ENCODE measurements at places on chromosomes 6 and 20.

DNA sequence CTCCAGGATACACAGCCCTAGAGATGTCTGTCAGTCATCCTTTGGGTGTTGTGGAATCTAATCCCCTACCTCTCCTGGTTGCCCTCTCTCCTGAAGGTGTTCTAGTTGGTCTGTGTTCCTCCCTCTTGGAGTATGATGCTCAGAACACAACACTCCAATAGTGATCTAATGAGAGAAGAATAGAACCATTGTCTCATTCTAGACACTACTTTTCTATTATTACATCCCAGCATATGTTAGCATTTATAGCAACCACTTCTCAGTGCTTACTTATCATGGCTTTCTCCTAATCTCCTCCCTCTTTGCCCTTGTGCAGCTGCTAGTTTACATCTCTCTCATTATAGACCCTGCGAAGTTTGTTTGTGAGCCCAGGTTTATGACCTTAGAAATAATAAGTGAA, 109.0 kb downstream of the UNC5CL start:
- no peak for DNase-seq

DNA sequence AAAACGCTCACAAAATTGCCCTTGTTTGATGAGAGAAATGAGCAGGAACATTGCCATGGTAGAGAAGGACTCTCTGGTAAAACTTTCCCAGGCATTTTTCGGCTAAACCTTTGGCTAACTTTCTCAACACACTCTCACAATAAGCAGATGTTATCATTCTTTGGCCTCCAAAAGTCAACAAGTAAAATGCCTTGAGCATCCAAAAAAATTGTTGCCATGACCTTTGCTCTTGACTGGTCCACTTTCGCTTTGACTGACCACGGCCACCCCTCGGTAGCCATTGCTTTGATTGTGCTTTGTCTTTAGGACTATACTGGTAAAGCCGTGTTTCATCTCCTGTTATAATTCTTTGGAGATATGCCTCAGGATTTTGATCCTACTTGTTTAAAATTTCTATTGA, 41.1 kb upstream of the PREP start:
- no peak for DNase-seq

DNA sequence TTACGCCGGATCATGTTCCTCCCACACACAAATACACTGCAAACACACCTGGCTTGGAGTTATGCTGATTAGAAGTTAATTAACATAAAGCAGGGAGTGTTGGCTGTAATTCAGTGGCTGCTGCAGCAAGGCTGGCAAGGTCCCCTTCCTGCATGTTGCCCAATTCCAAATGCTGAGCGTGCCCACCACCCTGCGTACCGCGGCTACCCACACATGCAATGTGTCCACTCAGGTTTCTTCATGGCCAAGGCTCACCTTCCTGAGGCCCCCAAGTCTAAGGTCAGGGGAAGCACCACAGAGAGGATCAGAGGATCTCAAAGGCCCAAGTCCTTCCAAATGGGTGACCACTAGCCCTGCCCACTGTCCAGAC, 11.6 kb upstream of the PRND start:
- DNase-seq = no peak

- no peak for DNase-seq
These were observed 1.0 kb upstream of the PMEPA1 start for GRCh38 chr20:57710841-57711240.

DNA sequence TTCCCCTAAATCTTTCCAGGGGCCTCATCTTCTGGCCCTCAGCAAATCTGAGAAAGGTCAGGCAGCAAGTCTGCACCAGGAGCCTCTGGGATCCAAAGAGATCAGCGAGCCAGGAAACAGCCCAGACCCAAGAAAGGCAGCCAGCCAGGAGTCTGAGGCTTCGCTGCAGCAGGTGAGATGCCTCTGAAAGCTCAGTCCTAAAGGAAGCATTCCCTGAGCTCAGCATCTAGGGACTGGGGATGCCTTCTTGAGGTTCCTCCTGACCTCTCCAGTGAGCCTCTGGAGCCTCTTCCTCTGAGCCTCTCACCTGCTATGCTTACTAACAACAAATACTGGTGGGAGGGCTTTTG, 118.8 kb upstream of the MAFB start:
- DNase-seq = no peak

DNA sequence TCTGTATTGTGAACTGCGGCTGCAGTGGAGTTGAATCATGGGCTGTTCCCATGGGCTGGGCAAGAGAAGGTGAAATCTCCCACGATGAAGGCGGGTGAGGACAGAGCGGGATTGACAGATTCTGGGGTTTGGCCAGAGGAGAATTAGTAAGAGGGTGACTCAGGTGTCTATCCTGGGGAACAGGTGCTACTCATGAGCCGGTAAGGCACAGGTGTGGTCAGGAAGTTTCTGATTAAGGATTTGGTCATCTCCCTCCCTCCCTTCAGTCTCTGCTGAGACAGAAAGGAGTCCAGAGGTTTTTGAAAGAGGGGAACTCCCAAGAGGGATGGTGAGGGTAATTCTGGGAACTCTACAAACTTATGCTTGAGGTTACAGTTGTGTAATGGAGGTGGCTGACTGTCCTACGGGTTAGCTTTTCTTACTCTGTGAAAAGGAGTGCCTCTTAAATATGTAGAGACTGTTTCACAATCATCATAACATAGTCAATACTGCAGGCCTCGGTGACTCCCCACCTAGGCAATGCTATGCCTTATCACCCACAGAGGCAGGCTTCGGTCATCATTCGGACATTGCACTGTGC, 31.5 kb downstream of the SERPINB1 start:
- DNase-seq = no peak

DNA sequence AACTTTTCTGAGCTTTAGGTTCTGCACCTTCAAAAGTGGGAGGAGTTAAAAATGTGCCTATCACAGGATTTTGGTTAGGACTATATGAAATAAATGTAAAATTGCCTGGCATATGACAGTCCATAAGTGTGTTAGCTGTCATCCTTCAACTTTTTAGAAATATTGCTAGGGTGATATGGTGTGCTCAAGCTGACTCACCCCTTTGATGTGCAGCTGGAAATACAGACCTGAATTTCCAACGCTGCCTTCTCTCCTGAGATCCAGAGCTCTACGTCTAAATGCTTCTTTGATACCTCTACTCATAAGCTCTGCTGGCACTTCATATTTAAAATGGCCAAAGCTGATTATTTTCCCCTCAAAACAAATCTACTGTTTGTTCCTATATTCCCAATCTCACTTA, 2.7 kb downstream of the SLC35B3 start:
- no peak for DNase-seq

DNA sequence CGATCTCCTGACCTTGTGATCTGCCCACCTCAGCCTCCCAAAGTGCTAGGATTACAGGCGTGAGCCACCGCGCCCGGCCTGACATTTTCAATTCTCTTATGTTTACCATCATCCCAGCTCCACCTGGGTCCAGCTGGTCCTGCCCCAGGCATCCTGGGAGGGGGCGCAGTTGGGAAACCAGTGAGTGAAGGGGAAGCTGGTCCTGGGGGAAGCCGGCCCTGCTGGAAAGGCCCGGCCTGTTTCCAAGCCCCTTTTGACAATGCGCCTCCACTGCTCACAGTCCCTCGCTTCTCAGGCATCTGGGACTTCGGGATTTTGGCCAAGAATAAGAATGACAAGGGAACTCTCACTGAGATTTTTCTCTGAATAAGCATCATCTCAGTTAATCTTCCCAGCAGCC, 14.2 kb downstream of the SLC13A3 start:
- no peak for DNase-seq

DNA sequence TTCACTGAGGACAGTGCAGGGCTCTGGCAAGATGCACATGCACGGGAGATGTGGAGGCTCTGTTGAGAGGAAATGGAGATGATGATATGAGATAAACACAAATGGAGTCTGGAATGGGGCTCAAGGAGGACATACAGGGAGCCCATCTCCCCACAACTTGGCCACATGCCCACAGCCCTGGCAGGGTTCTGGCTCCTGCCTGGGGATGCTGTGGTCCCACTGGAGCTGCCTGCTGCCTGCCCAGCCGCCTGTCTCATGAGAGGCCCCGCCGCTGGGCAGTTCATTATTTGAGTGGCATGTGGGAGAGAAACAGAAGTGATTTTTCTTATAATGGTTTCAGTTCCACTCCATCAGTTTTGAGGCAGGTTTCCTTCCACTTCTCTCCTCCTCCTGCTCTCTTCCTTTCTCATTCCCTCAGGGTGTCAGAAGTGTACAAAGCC, 133.6 kb upstream of the TRAF3IP2 start:
- no peak for DNase-seq

DNA sequence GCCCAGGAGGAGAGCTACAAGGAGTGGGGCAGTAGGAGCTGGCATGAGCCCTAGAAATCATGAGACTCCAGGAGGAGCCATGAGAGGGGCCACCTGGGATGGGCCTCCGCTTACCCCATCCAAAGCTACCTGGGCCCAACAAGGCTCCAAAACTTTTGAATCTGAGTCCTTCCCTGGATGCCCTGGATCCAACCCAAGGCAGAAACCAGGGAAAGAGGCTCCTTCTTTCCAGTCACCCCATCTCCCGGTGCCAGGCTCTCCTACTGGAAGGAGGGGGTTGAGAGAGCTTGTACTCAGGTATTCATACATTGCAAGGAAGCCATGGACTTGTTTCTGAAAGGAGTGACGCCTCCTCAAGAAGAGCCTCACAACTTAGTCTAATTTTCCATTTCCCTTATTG, 7.8 kb upstream of the SIRPG start:
- DNase-seq = no peak

DNA sequence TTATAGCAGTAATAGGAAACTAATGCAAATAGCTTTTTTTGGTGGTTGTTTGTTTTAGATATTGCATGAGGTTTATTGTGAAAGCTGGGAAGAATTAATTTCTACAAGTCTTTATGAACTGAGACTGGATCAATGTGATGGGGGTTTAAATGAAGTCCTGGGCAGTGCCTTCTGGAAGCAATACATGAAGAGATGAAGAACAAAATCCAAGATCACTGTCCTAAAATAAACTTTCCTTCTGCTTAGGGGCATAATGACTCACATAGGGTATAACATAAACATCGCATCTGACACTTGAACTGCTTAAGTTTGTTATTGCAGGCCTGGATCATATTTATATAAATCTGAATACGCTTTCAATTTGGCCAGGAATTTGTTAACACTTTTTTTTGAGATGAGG, 20.9 kb upstream of the SHLD1 start:
- no peak for DNase-seq

DNA sequence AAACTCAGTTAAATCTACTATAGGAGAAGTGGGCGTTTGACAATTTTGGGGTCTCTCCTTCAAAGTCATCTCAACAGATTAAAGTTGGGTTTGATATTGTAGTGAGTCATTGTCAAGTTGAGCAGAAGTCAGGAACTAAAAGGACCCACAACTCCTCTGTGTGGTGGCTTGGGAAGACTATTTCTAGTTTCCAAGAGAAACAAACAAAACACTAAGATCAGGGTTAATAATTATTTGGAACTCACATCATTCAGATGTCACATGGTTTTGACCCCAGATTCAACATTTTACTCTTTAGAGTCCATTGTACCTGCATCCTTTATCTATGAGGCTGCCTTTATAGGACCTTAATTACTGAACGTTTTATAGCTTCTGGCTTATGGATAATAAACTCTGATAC, 45.3 kb upstream of the TINAG start:
- no peak for DNase-seq

GRCh38 chr20:60299951-60300350, 341.7 kb downstream of the CDH26 start:
- no peak for DNase-seq

DNA sequence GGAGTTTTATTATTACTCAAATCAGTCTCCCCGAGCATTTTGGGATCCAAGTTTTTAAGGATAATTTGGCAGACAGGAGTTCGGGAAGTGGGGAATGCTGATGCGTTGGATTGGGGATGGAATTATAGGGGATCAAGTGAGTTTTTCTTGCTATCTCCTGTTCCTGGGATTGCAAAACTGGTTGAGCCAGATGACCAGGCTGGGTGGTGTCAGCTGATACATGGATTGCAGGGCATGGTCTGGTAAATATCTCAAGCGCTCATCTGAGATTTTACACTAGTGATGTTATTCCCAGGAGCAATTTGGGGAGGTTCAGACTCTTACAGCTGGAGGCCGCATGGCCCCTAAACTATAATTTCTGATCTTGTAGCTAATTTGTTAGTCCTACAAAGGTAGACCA, 54.7 kb downstream of the ENPP1 start:
- no peak for DNase-seq

DNA sequence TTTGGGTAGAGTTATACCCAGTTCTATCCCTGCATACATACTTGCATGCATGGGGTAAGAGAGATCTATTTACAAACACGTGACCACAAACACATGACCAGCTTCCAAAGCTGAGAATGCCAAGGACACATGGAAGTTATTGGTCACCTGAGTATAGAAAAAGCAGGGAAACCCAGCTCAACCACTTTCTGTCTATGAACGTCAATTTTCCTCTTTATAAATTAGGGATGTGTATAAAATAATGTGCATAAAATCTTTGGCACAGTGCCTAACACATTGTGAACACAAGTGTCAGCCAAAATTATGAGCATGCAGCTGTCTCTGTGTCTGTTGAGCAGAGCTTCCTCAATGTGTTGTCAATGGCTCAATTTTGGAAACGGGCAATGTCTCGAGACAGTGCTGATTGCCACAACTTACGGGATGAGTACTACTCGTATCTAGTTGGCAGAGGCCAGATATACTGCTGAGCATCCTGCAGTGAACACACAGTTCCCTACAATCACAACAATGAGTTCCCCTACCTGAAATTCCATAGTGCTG, 44.9 kb downstream of the TPD52L1 start:
- DNase-seq = no peak

DNA sequence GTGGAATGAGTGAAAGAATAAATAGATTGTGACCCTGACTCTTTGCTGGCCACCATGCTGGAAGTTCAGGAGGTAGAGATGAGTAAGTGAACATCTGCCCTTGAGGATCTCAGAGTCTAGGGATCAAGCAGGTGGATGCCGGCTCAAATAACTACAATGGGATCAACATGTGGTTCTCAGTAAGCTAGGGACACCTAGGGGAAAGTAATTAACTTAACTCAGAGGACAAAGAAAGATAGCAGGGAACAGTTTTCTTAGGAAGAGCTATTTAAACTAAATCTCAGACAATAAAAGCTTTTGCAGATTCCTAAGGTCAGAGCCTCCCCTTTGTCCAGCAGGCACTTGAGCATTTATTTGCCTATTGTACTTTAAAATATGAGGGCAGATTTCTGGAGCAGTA, 29.1 kb downstream of the SLC13A3 start:
- DNase-seq = no peak

GRCh38 chr6:42316981-42317380, 99.3 kb upstream of the MRPS10 start:
- no peak for DNase-seq
